Forelimb muscle (tissue), 1 donor: ENCODE measurements at places on chromosomes 4 and X. TPM values are rescaled to one million over a fixed set of nuclear protein-coding genes. Genes with fewer than 3 reads are reported as not detected.

- DNase-seq, result no peak
These were observed 288.0 kb upstream of the SFRP2 start for GRCh38 chr4:154076921-154077320.

Gene CLGN
- polyA plus RNA-seq, result 2.6 TPM

DNA sequence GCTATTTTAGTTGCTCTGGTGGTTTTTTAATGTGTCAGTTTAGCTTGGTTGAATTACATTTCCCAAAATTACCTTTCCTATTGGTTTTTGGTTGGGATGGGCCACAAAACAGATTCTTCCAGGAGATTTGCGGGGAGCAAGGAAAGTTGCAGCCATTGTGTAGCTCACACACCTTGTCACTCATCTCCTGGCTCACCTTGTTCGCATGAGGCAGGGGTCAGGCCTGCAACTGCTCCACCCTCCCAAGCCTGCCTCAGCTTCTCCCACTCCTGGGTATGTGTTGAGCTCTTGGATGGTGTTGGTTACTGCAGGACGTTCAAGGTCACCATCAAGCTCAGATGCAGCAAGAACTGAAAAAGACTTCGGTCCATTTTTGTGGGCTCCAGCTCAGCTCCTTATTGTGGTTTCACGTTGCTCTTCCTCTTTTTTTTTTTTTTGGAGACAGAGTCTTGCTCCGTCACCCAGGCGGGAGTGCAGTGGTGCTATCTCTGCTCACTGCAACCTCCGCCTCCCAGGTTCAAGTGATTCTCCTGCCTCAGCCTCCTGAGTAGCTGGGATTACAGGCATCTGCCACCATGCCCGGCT lies 95.6 kb upstream of the METTL14 start:
- DNase-seq, result no peak

DNA sequence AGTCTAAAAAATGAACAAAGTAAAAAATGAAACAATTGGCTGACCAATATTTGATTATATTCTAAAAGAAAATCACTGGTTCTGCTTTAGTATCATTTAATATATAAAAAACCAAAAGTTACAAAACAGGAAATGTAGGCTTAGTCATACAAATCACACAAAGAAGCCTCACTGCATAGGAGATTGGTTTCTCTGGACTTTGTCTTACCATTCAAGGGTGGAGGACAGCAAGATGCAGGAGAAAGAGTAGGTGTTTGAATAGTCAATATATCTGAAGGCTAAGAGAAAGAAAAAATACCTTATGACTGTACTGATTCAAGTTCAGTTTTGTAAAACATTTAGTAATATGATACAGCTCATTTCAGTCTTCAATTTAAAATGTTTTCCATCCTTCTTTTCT lies 28.6 kb upstream of the TAF9B start:
- no peak for DNase-seq

Gene PAK3
- polyA plus RNA-seq, result 10.9 TPM

Gene GPM6B
- 17.8 TPM for polyA plus RNA-seq

DNA sequence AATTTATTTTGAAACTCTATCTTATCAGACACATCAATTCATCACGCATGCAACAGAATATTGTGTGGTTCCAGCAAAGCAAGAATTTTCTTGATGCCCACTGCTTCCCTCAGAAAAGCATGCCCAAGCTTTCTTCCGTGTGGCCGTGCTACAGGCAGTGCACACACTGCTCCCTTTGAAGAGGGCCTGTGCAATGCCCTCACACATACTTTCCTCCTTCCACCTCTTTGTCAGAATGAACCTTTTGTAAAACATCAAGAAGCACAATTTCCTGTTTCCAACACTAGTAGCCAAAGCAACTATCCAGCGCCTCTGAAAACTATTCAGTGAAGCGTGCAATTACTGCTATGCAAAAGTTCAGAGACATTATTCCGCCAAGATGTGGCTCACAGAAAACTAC lies 201.7 kb downstream of the NLGN4X start:
- DNase-seq, result no peak

- no peak for DNase-seq
These were observed 51.1 kb downstream of the LEF1 start for GRCh38 chr4:108117418-108118182.

Gene NEUROG2
- 0.08 TPM for polyA plus RNA-seq

Gene EDA
- polyA plus RNA-seq, result 19.2 TPM

Gene CXCL5
- not detected for polyA plus RNA-seq

DNA sequence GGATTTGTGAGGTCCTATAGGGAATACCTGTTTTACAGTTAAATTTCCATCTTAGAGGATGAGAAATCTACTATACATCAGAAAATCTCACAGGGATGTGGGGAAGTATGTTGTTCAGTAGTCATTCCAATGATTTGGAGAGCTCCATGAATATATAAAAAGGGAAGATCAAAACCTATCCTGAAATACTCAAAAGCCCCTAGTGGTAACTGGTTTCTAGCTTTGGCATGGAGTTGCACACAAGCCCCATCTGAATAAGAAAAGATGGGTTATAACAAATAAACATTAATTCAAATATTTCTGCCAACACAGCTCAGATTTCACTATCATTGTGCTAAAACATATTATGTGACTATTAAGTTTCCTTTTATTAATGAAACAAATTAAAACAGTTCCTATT lies 101.6 kb downstream of the FBXO8 start:
- no peak for DNase-seq

DNA sequence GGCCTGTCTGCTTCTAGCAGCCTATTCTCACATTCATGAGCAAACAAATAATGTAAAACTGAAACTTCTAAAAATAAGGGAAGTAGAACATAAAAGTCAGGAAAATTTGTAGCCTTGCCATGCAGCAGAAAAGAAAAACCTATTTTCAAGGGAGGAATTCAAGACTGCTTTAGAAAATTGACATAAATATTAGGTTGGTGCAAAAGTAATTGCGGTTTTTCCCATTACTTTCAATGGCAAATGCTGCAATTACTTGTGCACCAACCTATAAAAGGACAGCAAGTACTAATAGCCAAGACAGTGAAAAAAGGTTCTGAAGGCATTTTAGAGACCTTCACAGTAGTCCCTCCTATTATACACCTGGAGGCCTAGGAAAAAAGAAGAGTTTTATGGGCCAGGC lies 457.8 kb downstream of the KLHL4 start:
- DNase-seq, result no peak
